ENCODE measurements at places on chromosomes 16 and 17. TPM values are rescaled to one million over a fixed set of nuclear protein-coding genes. Genes with fewer than 3 reads are reported as not detected.

DNA sequence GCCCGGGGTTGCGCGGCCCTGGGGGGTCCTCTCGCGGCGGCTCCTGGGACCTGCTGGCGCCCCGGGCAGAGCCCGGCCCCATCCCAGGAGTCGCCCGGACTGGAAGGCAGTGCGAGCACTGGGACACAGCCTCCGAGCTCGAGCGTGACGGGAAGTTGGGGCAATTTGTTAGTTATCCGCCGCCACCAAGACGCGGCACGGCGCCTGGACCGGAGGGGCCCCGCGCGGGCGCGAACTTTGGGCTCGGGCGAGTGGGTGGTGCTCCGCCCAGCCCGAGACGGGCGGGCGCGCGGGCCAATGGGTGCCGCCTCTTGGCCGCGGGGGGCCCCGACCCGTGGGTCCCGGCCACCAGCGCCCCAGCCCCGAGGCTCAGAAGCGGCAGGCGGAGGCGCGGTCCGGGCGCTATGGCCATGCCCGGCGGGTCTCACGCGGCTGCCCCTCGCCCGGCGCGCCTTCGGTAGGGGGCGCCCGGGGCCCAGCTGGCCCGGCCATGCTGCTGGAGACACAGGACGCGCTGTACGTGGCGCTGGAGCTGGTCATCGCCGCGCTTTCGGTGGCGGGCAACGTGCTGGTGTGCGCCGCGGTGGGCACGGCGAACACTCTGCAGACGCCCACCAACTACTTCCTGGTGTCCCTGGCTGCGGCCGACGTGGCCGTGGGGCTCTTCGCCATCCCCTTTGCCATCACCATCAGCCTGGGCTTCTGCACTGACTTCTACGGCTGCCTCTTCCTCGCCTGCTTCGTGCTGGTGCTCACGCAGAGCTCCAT lies at the start of gene ADORA2B:
Gene ADORA2B (plus strand): TSS at position 372 of the 768 bp plus-strand sequence. CDS start 119 bp downstream, at position 491.
- peak; percentile 68 for DNase-seq

GRCh38 chr16:68857479-68857878 lies 14.1 kb downstream of the TANGO6 start:
- DNase-seq: no peak

- peak; percentile 80 for DNase-seq
Measured at GRCh38 chr17:34252444-34253138, 2.5 kb upstream of the CCL2 start.

GRCh38 chr16:86499889-86500707 lies 10.2 kb upstream of the FOXF1 start:
- DNase-seq: no peak

DNA sequence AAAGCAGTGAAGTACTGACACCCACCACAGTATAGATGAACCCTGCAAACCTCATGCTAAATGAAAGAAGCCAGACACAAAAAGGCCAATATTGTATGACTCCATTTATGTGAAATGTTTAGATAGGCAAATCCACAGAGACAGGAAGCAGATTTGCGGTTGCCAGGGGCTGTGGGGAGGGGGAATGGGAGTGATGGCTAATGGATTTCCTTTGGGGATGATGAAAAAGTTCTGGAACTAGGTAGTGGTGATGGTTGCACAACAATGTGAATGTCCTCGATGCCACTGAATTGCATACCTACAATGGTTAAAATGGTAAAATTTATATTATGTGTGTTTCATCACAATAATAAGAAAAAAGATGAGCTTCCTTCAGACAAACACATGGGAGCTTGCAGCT lies 28.4 kb upstream of the WFIKKN2 start:
- no peak for DNase-seq

The GSDMA gene
- 0.58 TPM for total RNA-seq

GRCh38 chr17:11388054-11388453 lies 147.0 kb downstream of the SHISA6 start:
- DNase-seq: no peak

GRCh38 chr17:69317625-69318024 lies 9.3 kb downstream of the ABCA5 start:
- DNase-seq: no peak

The KRT222 gene
- total RNA-seq: 0.67 TPM

DNA sequence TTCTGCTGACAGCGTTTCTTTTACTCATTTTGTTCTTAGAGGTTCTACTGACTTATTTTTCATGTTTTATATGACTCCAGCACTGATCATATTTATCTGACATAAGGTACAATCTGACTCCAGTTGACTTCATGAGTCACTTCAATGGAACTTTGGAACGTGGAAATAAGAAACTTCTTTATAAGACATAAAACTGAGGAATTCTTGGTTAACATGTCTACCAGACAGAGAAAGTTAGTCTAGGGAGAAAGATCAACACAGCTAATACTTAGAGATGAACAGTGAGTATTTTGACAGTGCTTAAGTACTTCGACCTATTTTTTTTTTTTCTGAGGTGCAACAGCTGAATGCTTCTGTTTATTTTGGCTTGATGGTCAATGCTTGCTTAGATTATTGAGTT lies 679.5 kb downstream of the KCNJ2 start:
- DNase-seq: no peak

The ARL17A gene
- 11.2 TPM for total RNA-seq

DNA sequence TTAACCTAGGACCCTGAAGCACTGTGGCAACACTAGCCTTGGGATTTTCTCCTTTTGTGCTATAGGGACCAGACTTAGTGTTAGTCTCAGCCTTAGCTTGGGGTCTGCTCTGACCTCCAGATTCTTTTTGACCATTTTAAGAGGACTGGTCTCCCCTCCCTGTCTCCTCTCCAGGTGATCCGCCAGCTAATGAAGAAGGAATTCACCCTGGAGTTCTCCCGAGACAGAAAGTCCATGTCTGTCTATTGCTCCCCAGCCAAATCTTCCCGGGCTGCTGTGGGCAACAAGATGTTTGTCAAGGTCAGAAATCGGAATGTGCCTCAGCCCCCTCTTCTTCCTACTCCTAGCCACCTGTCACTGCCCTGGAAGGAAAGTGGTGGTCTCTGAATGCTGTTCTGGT lies 19.5 kb downstream of the ATP2A1 start:
- DNase-seq: no peak

- DNase-seq: peak; percentile 87
Measured at GRCh38 chr17:44779211-44780025, 20.6 kb downstream of the ADAM11 start.

DNA sequence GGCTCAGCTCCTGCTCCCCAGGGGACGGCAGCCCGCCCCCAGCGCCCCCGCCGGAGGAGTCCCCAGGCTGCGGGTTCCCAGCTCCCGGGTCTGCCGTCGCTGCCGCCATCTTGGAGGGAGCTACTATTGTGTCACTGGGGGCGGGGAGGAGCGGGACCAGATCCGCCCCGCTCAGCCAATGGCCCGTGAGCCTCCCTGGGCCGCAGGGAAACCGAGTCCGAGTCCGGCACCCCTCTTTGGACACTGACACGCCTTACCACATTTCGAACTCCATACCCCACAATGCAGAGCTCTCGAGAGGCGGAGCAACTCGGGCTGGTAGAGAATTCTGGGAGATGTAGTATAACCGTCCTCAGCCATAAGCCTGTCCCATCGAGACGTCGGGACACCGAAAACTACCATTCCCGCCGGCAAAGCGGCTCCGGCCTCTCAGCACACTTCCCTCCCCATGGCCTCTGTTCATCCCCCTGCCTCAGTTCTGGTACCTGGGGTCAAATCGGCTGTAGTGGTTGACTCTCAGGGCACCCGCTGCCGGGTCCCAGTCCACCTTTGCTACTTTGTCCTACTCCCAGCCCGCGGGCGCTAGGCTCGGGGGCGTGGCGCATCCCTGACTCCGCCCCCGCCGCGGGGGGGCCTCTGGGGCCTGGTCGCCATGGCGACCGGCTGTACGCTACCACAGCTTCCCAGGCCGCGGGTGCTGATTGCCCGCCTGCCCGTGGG lies at the start of the genes RANBP10 and TSNAXIP1:
Gene RANBP10 (minus strand): TSS at position 133 of the 720 bp plus-strand sequence. CDS start 24 bp downstream, at position 109.
Gene TSNAXIP1 (plus strand): TSS at position 462 of the 720 bp plus-strand sequence. CDS start 261 bp downstream, outside the sequence.
- DNase-seq: peak; percentile 98

The TP53TG3F gene
- not detected for total RNA-seq

The RFFL gene
- total RNA-seq: 53.4 TPM

GRCh38 chr17:79877041-79877440 lies 37.8 kb upstream of the CBX4 start:
- DNase-seq: no peak

- peak; percentile 45 for DNase-seq
Measured at GRCh38 chr16:75074920-75075687, 41.5 kb downstream of the LDHD start.

DNA sequence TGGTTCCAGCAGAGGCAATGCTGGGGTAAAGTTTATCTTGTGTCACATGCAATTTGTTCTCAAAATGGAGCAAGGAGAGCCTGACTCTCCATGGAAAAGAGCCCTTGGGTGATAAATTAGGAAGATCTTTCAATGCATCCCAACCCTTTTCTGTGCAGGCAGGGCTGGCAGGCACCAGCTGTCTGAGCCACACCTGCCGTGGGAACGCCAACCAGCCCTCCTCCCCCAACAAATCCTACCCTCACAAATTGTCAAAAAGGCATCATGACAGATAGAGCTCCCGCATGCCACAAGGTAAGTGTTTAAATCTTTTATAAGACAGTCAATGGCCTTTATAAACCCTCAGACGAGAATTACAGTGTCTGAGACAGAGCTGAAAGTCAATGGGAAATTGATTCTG lies 418.5 kb upstream of the CDH5 start:
- no peak for DNase-seq

The KRTAP4-9 gene
- total RNA-seq: not detected

The RNF157 gene
- total RNA-seq: 23.6 TPM

The BCAR1 gene
- 139 TPM for total RNA-seq

DNA sequence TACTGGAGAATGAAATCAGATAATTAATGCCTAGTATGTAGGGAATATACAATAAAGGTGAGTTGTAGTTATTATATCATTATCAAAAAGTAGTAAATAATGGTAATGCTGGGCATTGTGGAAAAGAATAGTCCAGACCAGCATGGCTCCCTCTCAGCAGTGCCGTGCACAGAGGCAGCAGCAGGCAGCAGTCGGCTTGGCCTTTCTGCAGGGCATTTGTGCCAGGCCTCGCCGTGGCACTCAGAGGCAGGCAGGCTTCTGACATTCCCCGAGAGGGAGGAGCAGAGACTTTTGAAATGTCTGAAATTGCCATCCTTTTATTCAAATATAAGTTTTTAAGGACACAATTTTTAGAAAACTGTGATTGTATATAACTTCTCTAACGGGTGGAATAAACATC lies 15.0 kb downstream of the KIAA0513 start:
- DNase-seq: no peak

The MYL11 gene
- not detected for total RNA-seq

The UBE2Z gene
- total RNA-seq: 65.7 TPM

DNA sequence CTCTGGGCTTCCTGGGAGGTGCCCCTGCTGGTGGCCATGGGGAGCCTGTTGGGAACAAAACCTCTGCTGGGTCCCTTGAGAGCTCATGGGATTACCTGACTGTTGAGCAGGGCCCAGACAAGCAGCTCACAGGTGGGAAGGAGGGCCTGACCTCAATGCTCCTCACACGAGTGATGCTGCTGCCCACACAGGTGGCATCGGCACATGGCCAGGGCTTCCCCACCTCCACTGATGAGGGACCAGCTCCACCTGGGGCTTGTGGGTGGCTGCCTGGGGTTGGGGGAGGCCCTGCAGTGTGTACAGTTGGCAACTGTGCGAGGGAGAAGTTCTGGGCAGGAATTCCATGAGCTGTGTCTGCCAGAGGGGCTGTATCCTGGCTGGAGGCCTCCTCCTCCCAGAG lies 87.8 kb upstream of the NLRP1 start:
- no peak for DNase-seq

The FNDC8 gene
- total RNA-seq: not detected

GRCh38 chr17:82117139-82118090 lies 19.4 kb upstream of the FASN start:
- DNase-seq: no peak

GRCh38 chr17:29918016-29918415 lies 12.0 kb downstream of the SSH2 start:
- no peak for DNase-seq

DNA sequence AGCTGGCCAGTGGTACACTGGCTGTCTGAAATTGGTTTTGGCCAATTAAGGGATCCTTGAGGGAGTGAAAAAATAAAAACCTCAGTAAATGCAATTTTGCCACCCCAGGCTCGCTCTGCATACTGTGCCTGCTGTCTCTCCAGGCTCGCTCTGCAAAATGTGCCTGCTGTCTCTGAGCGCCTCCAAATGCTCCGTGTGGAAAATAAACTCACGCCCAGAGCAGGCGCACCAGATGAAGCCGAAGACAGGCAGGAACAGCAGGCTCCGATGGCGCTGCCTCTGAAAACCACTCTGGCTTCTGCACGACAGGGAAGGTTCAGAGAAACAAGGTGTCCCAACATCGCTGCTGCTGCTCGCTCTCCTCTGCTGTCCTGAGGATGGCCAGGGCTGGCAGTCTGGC lies 29.1 kb downstream of the SNN start:
- DNase-seq: no peak

DNA sequence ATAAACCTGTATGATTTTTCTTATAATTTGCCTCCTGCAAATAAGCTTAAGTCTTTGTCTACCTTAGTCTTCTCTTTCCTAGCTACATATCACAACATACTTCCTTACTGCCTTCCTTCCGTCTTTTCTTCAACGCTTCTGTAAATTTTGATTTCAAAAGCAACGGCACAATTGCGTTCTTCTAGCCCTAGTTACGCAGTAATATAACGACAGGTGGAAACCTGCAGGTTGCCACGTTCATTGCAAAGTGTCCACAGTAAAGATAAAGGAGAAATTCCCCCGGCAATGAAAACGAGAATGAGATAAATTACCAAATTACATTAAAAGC lies 546 bp upstream of the PSMD7 start:
- no peak for DNase-seq

All from left colon (tissue), 2 donors.